Epithelial cell of proximal tubule (primary cell): ENCODE measurements at places on chromosomes 5 and 9. TPM values are rescaled to one million over a fixed set of nuclear protein-coding genes. Genes with fewer than 3 reads are reported as not detected.

Gene PRDM9
- not detected in 2 replicates for total RNA-seq

Gene TSSK1B
- not detected in 2 replicates for total RNA-seq

Gene MELK
- 64.5 and 87.8 TPM in 2 replicates for total RNA-seq

Gene DMGDH
- 0.80 and 1.9 TPM in 2 replicates for total RNA-seq

DNA sequence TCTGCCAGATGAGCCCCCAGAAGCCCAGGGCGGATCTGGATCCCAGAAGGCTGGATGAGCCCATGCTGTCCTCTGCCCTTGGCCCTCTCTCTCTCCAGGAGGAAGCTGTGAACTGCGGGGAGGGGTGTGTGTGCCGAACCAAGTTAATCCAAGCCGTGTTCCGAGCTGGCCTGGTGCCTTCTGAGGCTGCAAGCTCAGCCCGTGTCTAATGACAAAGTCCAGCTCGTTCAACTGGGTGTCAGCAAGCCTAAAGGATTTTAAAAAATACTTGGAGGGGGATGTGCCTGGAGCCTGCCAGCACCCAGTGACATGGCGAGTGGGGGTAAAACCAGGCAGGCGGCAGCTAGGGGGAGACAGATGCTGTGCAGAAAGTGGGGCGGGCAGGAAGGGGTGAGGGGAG is 8.0 kb downstream of the STC2 start:
- no peak for DNase-seq

- DNase-seq: no peak
Measured at GRCh38 chr9:95067057-95067456, 250.5 kb downstream of the FANCC start.

DNA sequence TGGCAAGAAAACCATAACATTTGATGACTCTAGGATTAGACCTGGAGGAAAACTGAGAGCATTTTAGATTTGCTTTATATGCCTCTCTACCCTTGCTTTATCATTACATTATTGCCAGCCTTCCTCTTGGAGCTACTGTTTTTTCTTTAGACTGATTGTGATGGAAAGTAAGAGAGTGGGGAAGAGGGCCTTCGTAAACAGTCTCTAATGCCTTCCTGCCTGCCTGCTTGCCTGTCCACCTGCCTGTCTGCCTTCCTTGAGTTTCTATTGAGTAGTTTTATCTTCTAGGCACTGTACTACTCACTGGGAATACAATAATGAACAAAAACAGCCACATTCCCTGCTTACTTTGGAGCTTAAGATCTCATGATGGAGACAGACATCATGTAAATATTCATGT is 189.3 kb downstream of the TRPM3 start:
- DNase-seq: no peak

DNA sequence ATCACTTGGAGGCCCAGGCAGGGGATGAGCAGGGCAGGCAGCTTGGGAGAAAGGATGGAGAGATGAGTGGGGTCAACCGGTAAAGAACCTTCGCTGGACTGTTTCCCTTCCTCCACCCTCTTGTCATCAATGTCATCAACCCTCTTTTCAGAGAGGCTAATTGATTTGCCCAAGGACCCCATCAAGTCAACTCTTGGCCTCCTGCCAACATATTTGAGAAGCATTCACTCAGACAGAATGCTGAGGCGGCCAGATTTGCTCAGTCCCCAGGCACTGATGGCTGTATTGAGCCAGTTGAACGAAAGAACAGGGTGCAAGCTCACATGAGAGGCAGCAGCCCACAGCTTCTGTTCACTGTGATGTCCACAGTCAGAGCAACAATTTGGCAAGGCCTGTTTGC is 193.5 kb downstream of the RFK start:
- DNase-seq: no peak

- no peak for DNase-seq
Measured at GRCh38 chr9:129108083-129108804, 2.3 kb downstream of the CRAT start.
